ENCODE measurements at places on chromosomes 7 and 10.

GRCh38 chr7:4775848-4776623 lies 613 bp downstream of the AP5Z1 start:
- no peak for DNase-seq

- DNase-seq: no peak
These were observed 6.0 kb downstream of the PAX2 start for GRCh38 chr10:100751211-100751933.

- DNase-seq: no peak
These were observed 31.5 kb upstream of the CFAP46 start for GRCh38 chr10:132973903-132974241.

- DNase-seq: no peak
These were observed 7.0 kb upstream of the PDCD4 start for GRCh38 chr10:110864662-110865140.

DNA sequence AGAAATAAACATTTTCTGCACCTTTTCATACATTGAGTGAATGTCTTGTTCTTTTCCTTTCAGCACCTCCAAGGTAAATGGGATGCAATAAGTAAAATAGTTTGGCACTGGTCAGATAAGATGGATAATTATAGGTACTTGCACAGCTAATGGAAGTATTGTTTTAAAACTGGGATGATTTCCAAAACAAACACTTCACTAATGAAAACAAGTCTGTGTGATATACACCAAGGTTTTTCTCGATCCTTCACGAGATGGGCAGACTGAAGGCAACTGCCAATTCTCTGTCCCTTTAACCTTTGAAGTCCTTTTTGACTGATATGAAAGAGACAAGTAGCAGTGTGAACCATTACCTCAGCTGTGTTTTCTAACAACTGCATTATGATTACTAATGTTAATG lies 423.8 kb downstream of the GFRA1 start:
- DNase-seq: no peak

GRCh38 chr7:43533801-43534479 lies 49.0 kb upstream of the STK17A start:
- DNase-seq: no peak

- DNase-seq: no peak
These were observed 43.9 kb upstream of the SRGN start for GRCh38 chr10:69043931-69044531.

- no peak for DNase-seq
These were observed 177.3 kb upstream of the TMEM72 start for GRCh38 chr10:44733501-44734488.

GRCh38 chr7:116528008-116528789 lies 3.4 kb downstream of the CAV1 start:
- no peak for DNase-seq

DNA sequence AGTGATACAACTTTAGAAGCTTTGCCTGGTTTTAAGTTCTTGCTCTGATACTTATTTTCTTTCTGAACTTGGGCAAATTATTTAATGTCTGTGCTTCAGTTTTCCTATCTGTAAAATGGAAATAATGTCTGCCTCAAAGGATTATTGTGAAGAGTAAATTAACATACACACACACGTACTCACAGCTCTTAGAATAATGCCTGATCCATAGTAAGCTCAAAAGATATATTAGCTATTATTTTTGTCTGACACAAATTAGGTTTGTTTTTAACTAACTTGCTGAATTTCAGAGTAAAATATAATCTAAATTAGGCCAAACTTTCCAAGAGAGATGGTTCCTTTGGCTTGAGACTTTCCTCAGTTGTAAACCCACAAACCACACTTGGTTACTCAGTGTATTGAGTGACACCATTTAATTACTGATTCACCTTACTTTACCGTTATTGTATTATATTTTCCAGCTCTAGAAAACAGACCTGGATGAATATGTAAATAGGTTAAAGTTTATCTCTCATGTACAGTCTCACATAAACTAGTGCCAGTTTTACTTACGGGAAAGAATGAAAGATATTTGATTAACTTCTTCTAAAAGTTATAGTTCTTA lies 50.4 kb downstream of the VTI1A start:
- DNase-seq: no peak

DNA sequence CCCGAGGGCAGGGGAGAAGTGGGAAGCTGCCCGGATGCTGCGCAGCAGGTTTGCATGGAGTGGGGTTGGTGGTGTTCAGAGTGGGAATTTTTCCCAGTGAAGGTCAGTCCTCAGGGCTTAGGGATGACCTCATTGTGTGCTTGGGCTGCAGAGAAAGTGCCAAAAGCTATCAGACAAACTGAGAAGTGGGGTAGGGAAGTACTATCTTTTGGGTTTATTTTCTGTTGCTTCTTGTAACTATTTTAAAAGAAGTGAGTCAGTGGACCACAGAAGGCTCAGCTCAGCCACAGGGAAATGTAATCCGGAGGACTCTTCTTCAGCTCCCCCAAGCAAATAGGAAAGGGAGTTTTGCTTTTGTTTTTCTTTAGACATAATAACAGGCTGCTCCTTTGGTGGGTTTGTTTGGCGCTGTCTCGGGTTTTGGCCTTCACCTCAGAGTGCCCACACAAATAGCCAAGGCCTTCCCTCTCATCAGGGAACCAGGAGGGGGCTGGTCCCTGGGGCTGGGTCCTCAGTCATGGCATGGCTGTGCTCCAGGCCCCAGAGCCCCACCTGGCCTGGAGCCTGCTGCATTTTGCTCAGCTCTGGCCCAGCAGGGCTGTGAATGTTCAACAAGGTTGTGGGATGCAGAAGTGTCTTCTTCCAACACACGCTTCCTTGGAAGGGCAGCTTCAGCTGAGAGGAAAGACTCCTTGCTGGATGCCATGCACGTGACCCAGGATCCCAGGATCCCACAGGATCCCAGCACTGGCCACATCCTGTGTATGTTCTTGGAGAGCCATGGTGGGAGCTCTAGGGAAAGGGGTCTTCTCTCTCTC lies 5.4 kb upstream of the FAM170B start:
- no peak for DNase-seq

GRCh38 chr10:69633673-69634635 lies 3.9 kb downstream of the FAM241B start:
- no peak for DNase-seq

- DNase-seq: no peak
These were observed 252.8 kb downstream of the DPP6 start for GRCh38 chr7:154304740-154305700.

DNA sequence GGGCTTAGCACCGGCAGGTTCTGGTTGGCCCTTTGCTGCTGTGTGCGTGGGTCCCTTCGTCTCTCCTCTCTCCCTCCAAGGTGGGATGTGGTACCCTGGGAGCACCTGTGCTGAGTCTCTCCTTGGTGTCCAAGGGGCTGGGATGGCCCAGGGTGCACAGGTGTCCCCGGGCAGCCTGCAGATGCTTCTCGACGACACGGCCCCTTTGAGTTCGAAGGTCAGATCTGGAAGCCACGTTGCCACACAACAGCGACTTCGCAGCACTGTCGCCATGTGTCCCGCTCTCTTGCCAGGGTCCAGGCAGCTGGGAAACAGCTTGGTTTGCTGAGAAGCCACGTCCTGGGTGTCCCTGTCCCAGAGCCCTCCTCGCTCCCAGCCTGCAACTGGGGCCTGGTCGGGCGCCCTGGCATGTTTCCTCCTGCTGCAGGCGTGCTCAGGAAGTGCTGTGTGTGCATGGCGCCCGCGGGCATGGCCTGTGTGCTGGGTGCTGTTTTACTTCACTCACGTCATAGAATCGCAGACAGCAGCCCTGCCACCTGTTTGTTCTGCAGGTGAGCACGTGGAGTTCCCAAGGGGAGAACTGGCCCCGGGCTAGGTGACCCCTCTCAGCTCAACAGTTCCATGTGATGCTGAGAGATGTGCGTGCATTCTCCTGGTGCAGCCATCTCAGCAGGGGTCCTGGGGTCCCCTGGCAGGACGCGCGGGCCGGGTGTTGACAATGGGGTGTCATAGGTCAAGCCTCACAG lies 70.9 kb downstream of the DNAJB6 start:
- no peak for DNase-seq

DNA sequence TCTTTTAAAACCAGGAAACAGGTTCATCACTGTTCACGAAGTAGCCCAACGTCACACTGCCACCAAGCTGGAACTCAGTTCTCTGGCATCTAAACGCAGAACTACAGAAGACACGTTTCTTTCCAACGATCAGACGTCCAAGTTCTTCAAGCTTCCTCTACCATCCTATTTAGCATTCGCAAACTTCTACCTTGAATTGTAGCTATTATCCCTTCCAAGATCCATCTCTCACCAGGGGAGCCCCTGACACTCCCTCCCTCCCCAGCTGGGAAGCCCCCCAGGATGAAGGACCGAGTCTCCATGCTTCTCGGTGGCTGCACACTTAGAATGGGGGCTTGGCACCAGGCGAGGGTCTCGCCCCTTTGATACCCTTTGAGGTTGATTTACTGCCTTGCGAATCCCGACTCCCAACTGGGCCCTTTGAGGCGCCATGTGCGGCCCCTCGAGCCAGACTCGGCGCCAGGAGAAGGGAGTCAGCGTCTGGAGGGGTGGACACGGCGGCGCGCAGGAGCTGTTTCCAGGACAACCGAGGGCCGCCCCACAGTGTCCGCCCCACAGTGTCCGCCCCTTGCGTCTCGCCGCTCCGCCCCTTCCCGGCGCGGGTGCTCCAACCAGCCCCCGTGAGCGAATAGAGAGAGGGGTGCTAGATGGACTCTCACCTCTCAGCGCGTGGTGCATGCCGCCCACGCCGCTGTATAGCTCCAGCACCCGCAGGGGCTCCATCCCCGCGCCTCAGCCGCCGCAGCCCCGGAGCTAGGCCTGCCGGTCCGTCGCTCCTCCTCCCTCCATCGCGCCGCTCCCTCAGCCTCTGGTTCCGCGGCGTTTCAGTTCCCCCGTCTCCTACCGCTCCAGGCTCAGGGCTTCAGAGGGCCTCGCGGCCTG lies at the start of gene TRDMT1:
Gene TRDMT1, minus strand, starts transcription at position 761 of the 882 bp plus-strand sequence. Its CDS starts 38 bp downstream, at position 723.
- peak; percentile 53 for DNase-seq

- no peak for DNase-seq
These were observed 424.6 kb upstream of the SORCS1 start for GRCh38 chr10:107589081-107589480.

- DNase-seq: no peak
These were observed 422.8 kb downstream of the GLRX3 start for GRCh38 chr10:130558746-130559546.

DNA sequence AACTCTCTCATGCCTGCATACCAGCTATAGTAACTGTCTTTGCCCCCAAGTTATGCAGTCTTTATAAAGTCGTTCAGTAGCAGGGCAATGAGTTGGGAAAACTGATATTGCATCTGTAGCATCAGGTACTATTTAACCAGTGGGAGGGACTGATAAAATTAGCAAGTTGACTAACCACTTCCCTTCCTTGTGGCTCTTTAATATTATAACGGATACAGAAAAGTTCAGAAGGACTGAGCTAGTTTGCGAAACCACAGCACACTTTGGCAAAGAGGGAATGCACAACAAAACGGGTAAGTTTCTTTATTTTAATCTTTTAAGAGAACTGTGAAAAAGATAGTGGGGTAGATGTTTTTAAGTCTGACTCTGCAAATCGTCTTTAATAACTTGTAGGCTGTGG lies 205.3 kb upstream of the HDAC9 start:
- no peak for DNase-seq

- DNase-seq: no peak
These were observed 97.2 kb downstream of the SLC25A13 start for GRCh38 chr7:96224685-96225084.

- no peak for DNase-seq
These were observed 122.3 kb downstream of the SPDYE5 start for GRCh38 chr7:75614401-75614800.

GRCh38 chr7:100706672-100707311 lies 871 bp downstream of the POP7 start:
- no peak for DNase-seq

- DNase-seq: no peak
These were observed 78.0 kb downstream of the COL13A1 start for GRCh38 chr10:69879634-69880257.

All from GM12892 (cell line).